ENCODE measurements at places on chromosomes 11 and 22.

- no peak for DNase-seq
Observed at GRCh38 chr22:24938741-24939341, 7.7 kb downstream of the LHFPL7 start.

GRCh38 chr11:27965559-27965958 is 142.4 kb downstream of the KIF18A start:
- DNase-seq: no peak

DNA sequence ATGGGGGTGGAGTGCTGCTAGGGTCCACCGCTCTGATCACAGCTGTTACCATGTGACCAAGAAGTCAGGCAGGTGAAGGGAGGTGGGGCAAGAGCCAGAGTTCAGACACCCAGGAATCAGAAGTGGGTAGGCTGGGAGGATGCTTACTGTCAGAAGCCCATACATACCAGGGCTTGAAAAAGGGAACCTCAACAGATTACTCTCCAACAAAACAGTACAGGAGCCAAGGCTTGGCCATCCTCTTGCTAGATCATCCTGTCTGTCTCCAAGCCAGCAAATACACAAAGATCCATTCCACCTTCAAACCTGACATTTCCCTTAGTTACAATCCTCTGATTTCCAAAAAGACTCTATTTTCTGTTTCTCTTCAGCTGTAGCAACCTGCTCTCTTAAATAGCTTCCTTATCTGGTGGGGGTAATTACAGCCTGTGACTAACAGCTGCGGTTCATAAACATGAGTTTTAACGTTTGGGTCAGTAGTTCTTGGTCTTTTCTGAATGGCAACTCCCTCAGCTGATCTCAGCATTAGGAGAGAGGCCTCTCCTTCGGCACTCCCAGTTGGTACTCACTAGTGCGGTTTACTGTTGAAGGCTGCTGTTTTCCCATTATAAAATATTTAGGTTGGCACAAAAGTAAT is 31.1 kb upstream of the WT1 start:
- no peak for DNase-seq

GRCh38 chr11:48150213-48150612 is 66.4 kb upstream of the OR4B1 start:
- DNase-seq: no peak

- DNase-seq: no peak
Observed at GRCh38 chr11:117258576-117258975, 26.1 kb downstream of the RNF214 start.

- no peak for DNase-seq
Observed at GRCh38 chr11:26229257-26229656, 102.7 kb upstream of the ANO3 start.

DNA sequence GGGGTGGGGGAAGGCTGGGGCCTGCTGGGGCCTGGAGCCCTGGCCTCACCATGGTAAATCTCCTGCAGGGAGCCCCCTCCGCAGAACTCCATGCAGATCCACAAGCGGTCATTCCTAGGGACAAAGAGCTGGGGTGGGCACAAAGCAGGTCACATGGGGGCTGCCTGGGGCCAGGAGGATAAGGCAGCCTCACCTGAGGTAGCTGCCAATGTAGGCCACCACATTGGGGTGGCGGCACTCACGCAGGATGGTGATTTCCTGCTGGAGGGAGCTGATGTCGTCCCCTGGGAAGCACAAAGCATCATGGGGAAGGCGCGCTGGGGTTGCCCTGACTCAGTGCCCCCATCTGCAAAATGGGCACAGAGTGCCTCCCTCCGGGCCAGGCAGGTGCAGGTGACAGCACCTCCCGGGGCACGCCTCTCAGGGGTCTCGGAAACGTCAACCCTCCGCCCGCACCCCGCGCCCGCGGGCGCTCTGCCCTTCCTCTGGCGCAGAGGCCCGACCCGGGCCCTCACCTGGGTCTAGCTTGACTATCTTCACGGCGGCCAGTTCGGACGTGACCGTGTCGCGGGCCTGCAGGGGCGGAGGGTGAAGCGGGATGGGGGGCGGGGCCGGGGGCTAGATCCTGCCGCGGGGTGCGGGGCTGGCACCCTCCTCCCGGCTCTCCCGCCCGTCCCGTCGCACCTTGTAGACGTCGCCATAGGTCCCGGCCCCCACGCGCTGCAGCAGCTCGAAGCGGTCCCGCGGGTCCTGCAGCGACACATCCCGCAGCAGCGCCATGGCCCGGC is 450 bp downstream of the MAP4K2 start:
- peak; percentile 42 for DNase-seq

DNA sequence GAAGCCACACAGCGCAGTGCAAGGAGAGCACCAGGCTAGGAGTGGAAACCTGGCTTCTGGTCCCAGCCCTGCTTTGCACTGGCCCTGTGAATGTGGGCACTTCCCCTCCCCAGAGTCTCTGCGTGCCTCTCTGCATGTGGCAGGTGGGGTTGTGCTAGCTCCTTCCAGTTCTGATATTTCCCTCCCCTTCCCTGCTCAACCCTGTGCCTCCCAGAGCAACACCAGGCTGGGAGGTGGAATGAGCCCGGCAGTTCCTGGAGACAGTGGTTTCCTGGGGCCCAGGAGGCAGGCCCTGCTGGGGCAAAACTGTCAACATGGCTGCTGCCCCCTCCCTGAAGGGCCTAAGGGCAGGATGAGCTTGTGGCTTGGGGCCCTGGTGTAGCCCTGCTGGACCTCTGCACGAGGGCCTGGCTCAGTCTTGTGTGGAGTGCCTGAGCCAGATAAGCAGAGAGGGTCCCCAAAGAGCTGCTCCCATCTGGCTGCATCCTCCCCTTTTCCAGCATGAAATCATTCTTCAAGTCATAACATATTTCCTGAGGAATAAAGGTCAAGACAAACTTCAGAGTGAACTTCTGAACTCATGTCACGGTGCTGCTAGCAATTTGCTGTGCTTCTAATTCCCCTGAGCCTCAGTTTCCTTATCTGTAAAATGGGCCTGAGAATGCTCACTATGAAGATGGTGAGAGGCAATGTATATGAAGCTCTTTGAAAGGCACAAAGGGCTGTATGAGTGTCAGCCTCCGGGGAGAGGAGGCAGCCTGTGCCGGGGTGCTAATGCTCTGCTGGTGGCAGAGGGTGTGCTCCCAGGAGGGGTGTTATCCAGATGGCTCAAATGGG is 116.0 kb downstream of the GRIK4 start:
- no peak for DNase-seq

DNA sequence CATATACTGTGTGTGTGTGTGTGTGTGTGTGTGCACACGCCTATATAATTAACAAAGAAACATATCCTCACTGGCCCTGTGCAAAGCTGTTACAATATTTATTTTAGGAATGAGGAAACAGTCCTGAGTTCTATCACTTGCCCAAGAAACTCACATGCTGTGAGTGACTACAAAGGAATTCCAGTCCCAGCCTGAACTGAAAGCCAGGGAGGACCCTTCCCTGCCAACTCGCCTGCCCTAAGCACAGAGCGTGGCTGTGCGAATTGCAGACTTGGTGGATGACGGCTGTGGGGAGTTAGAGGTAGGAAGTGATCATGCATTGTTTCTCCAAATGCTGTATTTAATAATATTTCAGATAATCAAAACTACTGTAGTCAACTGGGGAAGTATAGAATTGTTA is 26.4 kb upstream of the CD5 start:
- no peak for DNase-seq

DNA sequence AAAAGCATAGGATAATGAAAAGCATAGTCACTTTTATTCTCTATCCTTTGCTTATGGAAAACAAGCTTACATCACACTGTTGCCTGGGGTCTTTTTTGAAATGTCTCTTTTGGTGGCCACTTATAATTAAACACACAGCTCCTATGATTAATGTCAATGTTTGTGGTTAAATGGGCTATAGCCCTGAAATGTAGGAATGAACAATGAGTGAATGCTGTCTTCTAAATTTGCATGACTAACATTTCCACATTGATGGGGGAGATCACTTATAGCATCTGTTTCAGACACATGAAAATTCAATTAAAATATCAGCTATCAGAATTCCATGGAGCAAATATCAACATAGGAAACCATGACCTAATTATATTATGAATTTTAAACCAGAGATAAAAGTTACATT is 171.4 kb upstream of the FAT3 start:
- no peak for DNase-seq

- DNase-seq: no peak
Observed at GRCh38 chr11:93481696-93482095, 61.5 kb downstream of the SMCO4 start.

GRCh38 chr11:10505278-10506007 is 35.5 kb downstream of the RNF141 start:
- no peak for DNase-seq

DNA sequence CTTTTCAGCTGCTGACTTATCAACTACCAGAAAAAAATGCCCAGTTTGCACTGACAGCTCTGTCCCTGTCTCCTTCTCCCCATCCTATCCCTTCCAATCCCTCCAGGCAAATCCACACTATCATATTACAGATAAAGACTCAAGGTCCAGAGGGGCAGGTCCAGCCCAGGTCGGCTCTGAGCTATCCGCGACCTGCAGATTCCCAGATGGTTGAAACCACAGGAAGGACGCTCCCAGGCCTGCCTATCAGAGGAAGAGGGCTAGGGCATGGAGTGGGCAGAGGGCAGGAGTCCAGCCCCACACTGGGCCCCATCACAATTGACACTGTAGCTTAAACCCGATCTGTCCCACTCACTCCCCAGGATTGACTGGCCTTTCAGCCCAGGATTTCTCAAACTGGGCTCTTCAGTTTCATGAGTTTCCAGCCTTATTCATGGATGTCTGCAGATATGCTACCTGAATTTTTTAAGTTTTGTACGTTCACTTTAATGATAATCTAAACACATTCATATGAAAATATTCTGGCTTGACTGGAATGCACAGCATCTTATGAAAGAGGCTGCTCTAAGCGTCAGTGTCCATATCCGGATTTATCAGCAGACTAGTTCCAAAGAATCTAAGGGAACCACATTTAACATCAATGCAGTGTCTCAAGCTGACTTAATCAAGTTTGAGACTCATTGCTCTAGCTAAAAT is 16.4 kb upstream of the FCHSD2 start:
- no peak for DNase-seq

DNA sequence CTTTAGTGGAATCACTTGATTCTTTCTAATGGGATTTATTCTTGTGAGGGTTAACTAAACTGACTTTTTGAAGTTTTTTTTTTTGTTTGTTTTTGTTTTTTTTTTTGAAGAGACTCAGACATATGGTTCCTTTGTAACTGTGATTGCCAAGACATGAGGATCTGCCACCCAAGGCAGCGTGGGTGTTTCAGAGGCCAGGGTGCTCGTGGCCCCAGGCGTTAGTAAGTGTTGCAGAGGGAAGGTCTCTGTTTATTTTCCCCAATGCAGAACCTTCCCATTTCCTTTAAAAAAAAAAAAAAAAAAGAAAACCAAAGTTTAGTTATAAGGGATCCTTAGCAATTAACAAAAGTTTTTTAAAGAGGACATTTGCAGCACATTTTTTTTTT is 94.8 kb downstream of the CTTN start:
- DNase-seq: no peak

GRCh38 chr11:4105916-4106315 is 11.3 kb downstream of the RRM1 start:
- DNase-seq: no peak

GRCh38 chr11:94574193-94574961 is 7.2 kb downstream of the PIWIL4 start:
- DNase-seq: no peak

DNA sequence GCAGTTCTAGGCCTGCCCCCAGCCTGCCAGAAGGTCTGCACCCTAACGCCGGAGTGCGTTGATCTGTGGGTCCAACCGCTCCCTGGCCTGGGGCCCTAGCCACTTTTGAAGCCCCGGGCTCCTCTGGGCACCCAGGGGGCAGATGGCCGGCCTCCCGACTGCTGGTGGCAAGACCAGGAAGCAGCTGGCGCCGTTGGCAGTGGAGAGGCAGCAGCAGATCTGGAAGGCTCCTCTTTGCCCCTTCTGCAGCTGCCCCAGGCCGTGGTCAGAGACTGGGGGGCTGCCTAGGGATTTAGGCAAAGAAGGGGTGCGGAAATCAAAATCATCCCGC is 445 bp upstream of the VWCE start:
- DNase-seq: no peak

- no peak for DNase-seq
Observed at GRCh38 chr11:47215366-47215910, 664 bp downstream of the DDB2 start.

DNA sequence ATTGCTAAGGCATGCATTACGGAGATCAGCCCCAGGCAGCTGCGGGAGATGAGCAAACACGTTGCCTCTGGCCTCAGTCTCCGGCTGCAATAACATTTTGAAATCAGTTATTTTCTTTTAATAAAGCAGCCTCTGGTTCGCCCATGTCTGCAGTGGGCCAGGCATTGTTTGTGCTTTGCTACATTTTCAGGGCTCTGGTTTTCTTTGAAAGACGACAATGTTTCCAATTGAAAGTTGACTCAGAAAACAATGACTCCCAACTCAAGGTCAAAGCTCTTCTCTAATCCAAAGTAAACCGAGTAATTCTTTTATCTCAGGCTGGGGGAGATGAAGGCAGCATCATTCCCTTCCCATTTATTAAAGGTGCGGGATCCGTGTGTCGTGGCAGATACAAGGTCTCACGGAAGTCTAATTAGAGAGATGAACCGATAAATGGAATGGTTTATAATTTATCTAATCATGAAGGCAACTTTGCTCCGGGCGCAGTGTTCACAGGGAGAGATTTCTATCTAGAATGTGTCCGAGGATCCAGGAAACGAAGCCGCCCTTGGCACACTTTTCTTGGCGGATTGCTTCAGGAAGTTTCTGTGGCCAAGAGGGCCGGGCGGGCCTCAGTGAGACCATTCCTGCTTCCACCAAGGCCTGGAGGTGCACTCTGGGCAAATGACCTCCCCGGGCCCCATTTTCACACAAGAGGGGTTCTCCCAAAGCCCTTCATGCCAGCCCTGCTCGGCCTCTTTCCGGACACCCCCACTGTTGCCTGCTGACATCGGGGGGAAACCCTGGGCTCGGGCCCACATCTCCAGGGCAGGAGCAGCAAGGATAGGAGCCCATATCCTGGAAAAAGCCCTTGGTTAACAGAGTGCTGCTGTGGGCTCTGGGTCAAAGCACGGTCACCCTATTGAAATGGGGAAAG is 811.4 kb downstream of the BRD1 start:
- no peak for DNase-seq

GRCh38 chr11:110356762-110357671 is 60.6 kb upstream of the RDX start:
- no peak for DNase-seq

DNA sequence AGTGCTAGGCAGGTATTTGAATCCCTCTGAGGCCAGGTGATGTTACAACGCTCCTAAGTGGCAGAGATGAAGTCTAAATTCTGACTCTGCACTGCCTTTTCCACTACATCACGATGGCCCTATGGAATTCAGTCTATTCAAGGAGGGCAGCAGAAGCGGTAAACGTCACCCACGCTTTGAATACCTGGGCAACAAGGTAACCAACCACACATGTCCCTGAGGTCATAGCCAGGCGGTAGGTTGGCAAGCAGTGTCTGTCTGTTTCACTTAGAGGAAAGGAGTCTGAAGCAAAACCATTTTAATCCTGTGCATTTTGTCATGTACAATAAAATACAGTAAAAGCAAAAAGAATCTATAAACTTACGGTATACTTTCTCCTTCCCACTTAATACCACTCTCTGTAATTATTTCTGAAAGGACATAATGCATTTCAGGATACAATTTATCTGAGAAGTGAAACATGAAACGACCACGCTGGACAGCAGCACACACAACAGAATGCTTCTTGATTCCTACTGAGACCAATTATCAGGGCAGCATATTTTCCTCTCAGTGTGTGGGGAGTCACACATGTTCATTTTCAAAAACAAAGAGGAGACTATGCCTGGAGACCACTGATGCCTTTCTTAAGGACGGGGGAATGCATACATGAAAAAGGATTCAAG is 51.3 kb downstream of the PRDM10 start:
- DNase-seq: no peak

- no peak for DNase-seq
Observed at GRCh38 chr11:11192541-11192940, 160.5 kb downstream of the CSNK2A3 start.

GRCh38 chr11:116823031-116823843 is at the start of gene APOA4:
TSS of gene APOA4 (minus strand) at chr11:116823304. CDS start at chr11:116823191, 113 bp downstream.
- no peak for DNase-seq
